BJ (cell line): ENCODE measurements at places on chromosomes 5 and 9. TPM values are rescaled to one million over a fixed set of nuclear protein-coding genes. Genes with fewer than 3 reads are reported as not detected.

Gene SLC36A2
- not detected in 2 replicates for polyA plus RNA-seq

Gene CARD6
- polyA plus RNA-seq, result 0.63 and 0.77 TPM in 2 replicates

Gene OR13D1
- not detected in 2 replicates for polyA plus RNA-seq

Gene CDC20B
- not detected in 2 replicates for polyA plus RNA-seq

Gene IFNA6
- not detected in 2 replicates for polyA plus RNA-seq

Gene SH2D3C
- polyA plus RNA-seq, result 0.04 and 0.06 TPM in 2 replicates

GRCh38 chr5:177085985-177086653 is 596 bp upstream of the FGFR4 start:
- DNase-seq, result no peak

GRCh38 chr5:21236971-21237427 is 1249.0 kb upstream of the CDH18 start:
- DNase-seq, result no peak

DNA sequence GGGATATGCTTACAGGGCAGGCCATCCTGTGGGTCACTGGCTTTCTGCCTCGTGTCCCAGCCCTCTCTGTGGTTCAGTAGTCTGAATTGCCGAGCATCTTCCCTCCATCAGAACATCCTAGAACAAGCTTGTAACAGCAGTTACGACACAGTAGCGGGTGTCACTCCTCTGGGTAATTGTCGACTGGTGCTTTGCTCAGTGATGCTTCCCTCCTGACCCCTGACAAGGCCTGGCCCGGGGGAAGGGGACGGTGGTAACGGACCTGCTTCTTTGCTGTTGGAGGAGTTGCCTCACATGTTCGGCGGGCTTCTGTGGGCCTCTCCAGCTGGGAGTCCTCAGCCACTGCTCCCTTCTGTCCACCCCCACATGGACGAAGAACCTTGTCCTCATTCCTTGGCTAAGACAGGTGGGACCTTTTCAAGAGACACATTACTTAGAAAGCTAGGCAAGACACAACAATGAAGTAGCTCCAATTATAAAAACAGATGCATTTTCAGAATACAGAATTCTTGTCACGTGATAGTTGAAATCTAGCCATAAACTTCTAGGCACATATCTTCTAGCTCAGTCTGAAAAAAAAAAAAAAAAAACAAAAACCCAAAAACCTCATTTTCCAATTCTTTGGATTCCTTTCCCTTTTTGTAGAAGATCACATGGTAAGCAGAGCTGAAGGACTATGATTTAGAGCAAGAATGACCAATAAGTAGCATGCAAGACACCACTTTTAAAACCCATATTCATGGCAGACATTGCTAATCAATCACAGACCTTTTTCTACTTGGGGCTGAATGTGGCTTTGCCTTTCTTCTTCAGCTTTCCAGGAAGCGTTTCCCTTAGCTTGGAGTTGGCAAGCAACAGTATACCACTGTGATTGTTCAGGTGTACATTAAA is 25.0 kb downstream of the HMCN2 start:
- no peak for DNase-seq

- no peak for DNase-seq
Observed at GRCh38 chr5:174759091-174759490, 34.7 kb downstream of the MSX2 start.

DNA sequence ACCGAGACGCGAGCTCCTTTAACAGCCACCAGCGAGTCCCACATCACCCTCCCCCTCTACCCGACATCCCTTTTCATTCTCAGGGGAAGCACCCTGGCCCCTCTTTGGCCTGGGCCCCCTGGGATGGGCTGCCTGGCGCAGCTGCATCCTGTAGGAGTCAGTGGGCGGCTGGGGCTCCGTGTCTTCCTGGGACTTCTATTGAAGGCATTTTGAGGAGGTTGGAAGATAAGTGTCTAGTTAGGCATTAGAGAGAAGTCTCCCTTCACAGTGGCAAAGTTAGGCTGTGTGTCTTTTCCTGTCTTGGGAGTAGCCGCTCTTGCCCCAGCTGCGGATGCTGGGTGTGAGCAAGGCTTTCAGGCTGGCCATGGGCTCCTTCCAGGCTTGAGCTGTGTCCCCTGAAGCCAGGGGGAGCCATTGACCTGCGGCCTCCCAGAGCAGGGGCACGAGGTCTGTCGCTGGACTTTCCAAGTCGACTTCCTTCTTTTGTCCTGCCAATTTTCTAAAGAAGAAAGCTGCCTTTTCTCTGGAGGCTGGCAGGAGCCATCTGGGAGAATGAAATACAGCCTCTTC is 18.6 kb upstream of the NKD2 start:
- no peak for DNase-seq

DNA sequence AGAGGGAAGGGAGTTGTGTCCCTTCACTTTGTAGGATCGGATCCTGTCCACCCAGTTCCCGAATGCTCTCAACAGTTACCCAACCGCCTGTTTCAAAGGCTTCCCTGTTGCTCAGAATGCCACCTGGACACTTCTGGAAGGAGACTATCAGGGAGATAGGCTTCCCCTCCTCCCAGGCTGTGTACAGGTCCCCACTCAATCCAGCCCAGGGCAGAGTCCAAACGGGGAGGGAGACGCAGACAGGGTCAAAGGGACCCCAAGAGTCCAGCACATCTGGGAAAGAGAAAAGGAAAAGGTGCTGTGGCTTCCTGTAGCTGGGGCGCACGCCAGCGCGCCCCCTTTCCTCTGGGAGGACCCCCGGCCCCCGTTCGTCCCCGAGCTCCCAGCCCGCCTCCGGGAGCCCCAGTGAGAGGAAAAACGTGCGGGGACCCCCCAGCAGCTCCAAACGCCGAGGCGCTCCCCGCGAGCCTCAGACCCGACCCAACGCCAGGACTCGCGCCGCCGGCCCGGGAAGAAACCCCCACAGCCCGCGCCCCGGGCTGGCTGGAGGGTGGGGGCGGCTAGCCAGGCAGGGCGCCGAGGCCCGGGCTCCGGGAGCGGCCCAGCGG is 640 bp downstream of the SURF4 start:
- DNase-seq, result no peak
